Stimulated activated CD8-positive, alpha-beta memory T cell treated with anti-CD3 and anti-CD28 coated beads, Interleukin-15, amount 100 ng/mL, for 24 hours (primary cell): ENCODE measurements at places on chromosomes 5 and 9.

GRCh38 chr5:33073881-33074327 is 362.8 kb downstream of the NPR3 start:
- no peak for DNase-seq

DNA sequence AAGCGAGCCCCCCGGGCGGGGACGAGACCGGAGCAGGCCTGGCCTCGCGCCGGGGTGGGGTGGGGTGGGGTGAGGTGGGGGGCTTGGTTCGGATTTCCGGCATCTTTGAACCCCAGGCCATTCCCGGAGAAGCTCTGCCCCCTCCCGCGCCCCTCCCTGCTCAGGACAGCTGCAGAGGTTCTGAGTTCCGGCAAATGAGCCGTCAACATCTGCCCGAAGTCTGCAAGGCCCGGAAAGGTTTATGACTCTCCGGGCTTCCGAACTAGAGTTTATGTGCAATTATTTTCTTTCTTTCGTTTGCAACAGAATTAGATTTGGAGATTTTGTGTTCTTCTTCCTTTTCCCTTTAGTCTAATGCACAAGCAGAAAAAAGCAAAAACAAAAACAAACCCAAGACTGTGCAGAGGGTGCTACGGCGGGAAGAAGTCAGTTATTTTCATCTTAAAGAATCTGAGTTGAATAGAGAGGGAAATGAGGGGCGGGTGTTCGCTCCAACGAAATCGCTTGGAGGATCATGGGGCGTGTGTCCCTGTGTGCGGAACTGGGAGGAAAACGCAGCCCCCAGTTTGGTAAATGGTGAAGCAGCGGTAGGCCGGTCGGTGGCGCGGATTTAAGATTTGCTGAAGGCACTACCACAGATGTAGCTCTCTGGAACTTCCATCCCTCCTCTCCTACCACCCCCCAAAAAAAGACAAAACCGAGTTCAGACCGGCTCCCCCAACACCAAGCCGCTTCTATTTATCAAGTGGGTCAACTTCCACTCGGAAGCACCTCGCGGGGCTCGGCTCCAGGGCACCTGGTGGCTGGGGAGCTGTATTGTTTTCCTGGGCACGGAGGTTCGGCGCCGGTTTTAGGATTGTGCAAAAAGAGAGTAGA is 4.8 kb downstream of the LHX2 start:
- no peak for DNase-seq

- DNase-seq, result no peak
Measured at GRCh38 chr9:113306566-113306965, 3.4 kb upstream of the RNF183 start.

- no peak for DNase-seq
Measured at GRCh38 chr5:127671218-127671617, 22.3 kb downstream of the CTXN3 start.
